ENCODE measurements at places on chromosomes 2 and 18.

DNA sequence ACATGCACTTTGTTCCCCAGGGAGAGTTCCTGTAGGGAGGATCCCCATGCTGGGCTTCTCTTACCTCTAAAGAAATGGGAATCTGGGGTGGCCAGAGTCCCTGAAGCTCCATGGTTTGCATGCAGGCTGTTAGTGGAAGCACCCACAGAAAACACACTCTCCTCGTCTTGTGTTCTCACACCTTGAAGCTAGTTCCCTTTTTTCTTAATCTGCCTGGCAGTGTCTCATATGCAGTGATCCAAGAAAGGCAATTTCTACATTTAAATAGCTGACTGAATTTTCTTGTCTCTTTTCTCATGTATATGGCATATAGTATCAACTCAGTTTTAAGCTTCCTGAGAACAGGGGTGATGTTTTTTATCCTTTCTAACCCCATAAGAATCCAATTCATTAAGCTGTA, 65.0 kb downstream of the LINC00305 start:
- DNase-seq: no peak

DNA sequence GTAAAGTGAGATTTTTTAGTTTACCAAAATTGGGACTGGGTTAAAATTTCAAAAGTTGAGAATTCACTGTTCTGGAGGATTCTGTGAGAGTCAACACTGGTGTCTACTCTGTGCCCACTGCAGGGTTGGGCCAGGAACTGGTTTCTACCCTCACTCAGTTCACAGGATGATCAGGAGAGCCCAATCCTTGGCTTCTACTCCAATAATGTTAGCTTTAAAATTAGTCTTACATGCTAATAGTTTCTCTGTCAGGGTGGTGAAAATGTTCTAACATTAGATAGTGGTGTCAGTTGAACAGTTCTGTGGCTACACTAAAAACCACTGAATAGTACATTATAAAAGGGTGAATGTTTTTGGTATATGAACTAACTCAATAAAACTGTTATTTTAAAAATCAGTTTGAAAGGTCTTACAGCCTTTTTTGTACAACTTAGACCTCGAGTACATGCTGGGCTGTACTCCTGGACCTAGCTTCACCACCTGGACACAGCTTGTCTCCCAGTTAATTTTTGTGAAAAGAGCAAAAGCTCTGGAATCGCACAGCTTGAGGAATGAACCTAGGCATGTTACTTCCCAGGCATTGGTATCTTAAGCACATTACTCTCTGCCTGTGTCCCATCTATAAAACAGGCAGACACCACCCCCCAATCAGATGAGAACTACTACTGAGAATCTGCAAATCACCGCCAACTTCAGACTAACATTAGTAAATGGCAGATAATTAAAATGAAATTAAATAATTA, 44.4 kb downstream of the ACVR1 start:
- DNase-seq: no peak

GRCh38 chr18:44691148-44691925, 10.6 kb downstream of the SETBP1 start:
- no peak for DNase-seq

DNA sequence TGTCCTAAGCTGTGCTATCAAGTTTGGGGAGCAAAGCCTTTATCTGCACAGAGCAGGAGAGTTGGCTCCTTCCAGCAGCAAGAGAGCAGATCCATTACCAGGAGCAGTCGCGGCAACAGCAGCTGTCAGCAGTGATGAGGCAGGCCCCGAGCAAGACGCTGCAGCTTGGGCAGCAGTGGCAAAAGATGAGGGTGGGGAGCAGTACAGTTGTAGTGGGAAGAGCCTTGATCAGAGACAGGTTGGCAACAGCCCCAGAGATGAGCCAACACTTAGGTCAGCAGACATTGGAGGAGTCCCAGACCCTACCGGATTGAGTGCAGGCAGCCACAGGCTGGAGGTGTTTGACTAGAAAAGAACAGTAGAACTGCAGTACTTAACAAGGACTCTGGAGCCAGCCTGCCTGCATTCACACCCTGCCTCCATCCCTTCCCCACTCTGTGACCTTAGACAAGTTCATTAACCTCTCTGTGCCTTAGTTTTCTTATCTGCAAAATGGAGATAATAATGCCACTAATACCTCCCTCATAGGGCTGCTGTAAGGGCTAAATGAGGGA, 117.1 kb upstream of the SERTAD2 start:
- DNase-seq: no peak

GRCh38 chr2:110103061-110103961, 12.3 kb downstream of the MALL start:
- no peak for DNase-seq

- DNase-seq: peak; percentile 13
Observed at GRCh38 chr2:208025814-208026184, 472 bp upstream of the PLEKHM3 start.

- no peak for DNase-seq
Observed at GRCh38 chr2:4370422-4371090, 667.2 kb downstream of the DCDC2C start.

GRCh38 chr2:143698888-143699570, 569.8 kb downstream of the ARHGAP15 start:
- no peak for DNase-seq

DNA sequence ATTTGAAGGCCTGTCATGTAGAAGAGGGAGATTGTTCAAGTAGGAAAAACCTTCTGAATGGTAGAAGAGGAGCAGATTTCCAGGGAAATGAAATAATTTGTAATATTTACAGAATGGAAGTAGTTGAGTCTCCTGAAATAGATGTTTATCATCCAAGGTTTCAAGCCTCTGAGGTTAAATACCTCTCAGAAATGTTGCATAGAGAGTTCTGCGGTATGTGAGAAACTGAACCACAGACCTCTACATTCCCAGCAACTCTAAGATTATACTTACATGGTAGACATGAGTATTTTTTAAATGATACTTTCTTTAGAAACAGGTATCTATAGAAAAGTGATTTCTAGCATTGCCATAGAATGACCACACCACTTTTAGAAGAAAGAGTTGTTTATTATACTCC, 379.8 kb upstream of the FANCL start:
- DNase-seq: no peak

GRCh38 chr2:222569826-222570225, 86.1 kb downstream of the FARSB start:
- DNase-seq: no peak

DNA sequence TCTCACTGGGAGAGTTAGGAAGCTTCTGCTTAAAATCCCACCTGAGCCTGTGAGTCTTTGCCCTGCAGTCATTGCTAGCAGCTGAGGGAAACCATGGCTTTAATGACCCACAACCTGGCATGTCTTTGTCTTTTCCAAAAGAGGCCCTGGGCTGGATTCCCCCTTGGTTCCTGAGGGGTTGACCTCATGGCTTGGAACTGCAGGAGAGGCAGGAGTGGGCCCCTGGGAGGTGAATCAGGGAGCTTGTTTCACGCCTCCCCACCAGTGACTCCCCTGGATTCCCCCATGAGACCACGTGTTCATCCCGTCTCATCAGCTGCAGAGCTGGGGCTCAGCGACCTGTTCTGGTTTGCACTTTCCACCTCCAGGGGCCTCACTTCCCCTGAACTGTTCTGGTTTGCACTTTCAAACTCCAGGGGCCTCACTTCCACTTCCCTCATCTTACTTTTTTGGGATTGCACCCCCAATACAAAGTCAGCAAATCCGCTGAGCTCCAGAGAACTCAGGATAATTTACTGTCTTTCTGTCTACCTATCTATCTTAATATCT, 58.5 kb upstream of the TMEM18 start:
- peak; percentile 36 for DNase-seq

- DNase-seq: peak; percentile 53
Observed at GRCh38 chr2:181264001-181264400, 193.2 kb upstream of the ITGA4 start.

- DNase-seq: no peak
Observed at GRCh38 chr2:139798391-139798790, 1018.2 kb upstream of the NXPH2 start.

DNA sequence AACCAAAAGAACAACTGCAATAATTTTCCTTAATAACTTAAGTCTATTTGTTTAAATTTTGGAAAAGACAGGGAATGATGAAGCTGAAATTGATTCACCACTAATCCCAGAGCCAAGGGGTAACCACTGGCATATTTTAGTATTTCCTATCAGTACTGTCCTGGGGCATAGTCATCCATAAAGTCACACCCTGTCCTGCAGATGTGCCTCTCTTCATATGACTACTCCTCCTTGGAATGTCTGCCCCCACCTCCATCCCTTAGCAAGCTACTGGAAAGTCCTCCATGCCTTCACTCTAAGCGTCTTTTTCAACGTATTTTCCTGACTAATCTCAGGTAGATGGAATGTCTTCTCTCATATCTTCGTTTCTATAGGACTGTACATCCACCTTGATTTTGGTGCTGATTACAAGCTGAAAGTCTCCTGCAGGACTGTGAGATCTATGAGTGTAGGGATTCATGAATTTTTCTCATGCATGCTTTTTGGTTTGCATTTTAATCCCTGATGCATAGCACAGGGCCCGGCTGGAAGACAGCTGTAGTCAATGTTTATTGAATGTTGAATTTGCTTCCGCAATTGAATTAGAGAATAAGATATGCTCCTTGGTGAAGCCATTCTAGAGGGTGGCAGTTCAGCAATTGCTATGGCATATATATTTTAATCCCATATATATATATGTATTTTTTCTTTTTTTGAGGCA, 85.6 kb downstream of the MOGAT1 start:
- no peak for DNase-seq

GRCh38 chr2:219681694-219682300, 54.4 kb downstream of the SLC4A3 start:
- DNase-seq: no peak

DNA sequence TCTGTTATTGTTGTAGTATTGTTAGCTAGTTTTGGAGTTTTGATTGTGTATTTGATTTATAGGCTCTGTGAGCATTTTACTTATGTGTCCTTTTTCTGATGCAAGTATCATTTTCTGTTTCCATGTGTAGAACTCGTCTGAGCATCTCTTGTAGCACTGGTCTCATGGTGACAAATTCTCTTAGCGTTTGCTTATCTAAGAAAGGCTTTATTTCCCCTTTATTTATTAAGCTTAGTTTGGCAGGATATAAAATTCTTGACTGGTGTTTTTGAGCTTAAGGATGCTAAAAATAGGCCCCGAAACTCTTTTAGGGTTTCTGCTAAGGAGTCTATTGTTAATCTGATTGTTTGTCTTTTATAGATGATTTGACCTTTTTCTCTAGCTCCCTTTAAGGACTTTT, 57.6 kb upstream of the THUMPD2 start:
- DNase-seq: no peak

GRCh38 chr2:47288864-47289263, 114.1 kb upstream of the MSH2 start:
- no peak for DNase-seq

Measured in neural progenitor cell (in vitro differentiated cells).